ENCODE measurements at places on chromosomes 7 and 10.

DNA sequence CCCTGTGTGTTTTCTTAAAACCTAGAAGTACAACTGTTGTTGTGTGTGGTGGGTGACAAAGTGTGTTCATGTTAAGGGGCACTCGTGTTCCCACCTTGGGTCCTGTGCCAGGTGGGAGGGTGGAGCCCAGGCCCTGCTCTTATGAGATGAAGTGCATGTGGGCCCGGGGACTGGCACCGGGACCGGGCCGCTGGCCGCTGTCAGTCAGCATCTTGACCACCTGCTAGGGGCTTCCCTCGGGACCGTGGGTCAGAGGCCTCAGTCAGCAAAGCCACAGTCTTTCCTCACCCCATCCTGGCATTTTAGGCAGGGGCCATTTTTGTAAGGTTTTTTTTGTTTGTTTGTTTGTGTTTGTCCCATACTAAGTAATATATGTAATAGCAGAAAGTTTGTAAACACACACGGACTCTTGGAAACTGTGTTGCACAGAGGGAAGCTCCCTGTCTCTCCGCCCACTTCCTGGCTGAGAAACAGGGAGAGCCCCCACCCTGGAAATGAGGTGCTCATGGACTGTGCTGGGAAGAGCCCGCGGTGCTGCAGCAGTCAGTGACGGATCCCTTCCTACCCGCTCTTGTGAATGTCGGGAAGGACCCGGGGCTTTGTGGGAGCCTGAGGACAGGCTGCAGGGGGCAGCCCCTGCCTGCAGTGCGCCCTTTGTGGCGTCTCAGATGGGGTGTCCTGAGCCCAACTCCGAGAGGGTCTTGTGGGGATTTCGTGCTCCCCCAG lies 13.4 kb downstream of the AGAP3 start:
- no peak for DNase-seq

- DNase-seq, result no peak
Measured at GRCh38 chr7:12422554-12423320, 19.1 kb upstream of the VWDE start.

DNA sequence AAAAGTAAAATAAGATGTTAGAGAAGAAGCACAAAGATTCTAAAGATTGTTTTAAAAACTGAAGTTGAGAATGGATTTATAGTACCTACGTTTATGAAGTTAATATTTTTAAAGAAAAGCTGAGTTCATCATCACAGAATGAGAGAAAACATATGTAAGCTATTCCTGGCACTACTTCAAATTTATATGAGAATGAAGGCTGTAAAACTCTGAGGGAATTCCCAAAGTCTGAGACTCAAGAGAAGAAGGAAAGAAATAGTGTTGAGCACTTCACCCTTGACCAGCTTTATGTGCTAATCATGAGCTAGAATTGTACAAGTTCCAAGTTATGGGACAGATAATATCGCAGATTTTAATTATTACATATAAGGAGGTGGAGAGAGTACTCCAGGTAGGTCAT lies 323.7 kb upstream of the GNAI1 start:
- no peak for DNase-seq

DNA sequence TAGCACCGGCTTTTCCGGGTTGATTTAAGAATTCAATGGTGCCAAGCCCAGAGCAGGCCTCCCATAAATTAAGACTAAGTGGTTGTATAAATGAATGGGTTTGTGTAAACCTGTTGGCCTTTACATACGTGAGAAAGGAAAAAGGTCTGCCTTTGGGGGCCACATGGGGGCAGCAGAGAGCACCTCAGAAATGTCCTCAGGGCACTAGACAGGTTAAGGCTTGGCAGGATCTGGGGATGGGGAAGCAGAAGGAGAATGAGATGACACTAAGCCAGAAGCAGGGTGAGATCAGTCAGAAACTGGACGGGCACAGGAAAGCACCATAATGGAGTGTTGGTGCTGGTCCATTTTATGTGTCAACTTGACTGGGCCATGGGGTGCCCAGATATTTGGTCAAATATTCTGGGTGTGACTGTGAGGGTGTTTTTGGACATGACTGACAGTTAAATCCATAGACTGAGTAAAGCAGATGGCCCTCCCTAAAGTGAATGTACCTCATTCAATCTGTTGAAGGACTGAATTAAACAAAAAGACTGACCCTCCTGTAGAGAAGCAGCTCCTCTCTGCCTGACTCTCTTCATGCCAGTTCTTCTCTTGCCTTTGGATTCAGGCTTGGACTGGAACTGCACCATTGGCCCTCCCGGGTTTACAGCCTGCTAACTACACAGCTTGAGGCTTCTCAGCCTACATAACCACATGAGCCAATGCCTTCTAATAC lies 58.9 kb downstream of the FRMPD2 start:
- DNase-seq, result no peak

DNA sequence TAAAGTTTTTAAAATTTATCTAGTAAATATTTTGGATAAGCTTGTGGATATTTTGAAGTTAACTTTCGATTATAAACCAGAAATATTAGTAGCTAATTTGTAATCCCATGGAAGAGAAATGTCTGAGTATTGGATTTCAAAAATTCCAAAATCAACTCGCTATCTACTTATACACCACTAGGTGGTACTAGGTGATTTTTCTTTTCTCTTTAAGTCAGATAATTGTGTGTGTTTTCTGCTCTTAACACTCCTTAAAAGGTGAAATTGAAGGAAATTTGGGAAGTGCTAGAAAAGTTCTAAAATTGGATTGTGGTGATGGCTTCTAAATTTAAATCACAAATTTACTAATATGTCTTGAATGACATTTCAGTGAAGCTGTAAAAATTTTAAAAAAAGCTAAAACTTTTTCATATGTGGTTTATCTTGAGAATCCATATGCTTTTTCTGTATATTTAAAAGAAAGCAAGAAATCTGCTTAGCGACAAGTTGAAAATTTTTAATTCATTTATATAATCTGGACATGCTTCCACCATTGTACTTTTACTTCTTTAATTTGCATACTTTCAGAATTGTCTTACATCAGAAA lies 90.2 kb downstream of the IPMK start:
- DNase-seq, result no peak

GRCh38 chr10:110042891-110043290 lies 35.1 kb downstream of the ADD3 start:
- no peak for DNase-seq

DNA sequence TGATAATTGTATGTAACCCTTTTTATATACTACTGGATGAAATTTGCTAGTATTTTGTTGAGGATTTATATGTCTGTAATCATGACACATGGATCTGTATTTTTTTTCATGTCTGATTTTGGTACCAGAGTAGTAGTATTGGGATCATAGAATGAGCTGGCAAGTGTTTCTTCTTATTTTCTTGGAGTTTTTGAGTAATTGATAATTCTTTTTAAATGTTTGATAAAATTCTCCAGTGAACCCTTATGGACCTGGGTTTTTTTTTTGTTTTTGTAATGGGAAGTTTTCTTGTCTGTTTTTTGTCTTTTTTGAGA lies 28.4 kb downstream of the ZNF33A start:
- DNase-seq, result no peak

DNA sequence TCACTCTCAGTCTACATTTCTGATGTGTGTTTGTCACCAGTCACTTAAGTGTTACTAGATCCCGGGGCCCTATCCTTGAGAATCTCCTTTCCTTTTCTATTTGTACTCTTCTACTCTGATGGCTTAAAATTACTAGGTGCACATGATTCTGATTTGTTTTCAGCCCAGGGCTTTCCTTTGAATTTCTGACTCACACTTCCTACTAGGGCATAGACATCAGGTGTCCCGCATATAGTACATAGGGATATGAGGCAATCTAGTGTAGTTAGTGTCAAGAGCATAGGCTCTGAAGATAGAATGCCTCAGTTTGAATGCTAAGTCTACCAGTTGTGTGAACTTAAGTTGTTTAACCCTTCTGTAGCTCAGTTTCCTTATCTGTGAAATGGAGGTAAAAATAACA lies 49.4 kb upstream of the LRRN3 start:
- DNase-seq, result no peak

GRCh38 chr7:158865462-158865922 lies 9.1 kb downstream of the DYNC2I1 start:
- DNase-seq, result no peak

GRCh38 chr7:86908948-86909347 lies 150.5 kb downstream of the ELAPOR2 start:
- DNase-seq, result no peak

DNA sequence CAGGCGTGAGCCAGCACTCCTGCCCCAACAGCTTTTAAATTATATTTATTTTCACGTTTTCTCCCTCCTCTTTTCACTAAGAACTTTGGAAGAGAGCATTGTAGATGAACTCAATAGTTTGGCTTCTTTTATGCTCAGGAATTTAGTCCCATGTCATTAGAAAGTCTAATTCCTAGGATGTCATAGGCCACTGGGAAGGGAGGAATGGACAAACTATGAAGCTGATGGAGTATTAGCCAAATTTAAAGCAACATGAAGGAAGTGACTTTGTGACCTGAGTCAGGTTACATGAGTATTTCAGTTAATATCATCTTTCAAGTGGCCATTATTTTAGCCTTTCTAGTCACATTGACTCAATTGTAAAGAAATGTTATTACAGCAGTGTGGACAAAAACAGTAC lies 18.0 kb upstream of the OPN4 start:
- DNase-seq, result no peak

DNA sequence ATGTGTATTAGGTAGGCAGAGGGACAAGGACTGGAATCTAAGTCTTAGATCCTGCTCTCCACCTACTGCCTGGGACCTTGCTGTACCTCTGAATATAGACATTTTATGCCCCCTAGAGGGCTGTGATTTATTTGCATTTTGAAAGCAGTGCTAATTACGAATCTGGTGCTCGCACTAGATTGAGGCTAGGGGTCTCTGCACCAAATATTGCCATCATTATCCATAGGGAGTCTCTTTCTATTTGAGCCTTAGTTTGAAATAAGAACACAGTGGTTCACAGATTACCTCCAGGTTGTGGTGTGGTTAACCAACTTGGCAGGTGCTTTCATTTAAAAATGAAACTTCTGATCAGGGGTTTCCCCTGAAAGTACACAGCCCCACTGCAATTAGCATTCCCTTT lies 41.8 kb downstream of the CNNM1 start:
- no peak for DNase-seq

GRCh38 chr7:156117542-156118247 lies 305.4 kb upstream of the SHH start:
- no peak for DNase-seq

DNA sequence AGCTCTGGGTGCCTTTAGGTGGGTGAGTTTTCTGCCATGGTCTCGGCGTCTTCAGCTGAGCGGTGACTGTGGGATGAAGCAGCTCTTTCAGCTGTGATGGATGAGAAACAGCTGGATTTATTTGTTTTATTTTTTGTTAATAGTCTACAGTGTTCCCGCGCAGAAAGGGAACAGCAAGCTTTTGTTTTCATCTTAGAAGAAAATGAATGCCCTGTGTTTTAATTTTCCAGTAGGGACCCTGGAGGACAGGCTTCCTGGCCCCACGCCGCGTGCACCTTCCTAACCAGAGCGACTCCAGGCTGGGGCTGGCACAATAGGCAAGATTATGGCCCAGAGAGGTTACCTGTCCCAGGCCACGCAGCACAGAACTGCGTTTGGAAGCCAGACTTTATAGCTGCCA lies 57.6 kb downstream of the GTF2IRD1 start:
- DNase-seq, result no peak

DNA sequence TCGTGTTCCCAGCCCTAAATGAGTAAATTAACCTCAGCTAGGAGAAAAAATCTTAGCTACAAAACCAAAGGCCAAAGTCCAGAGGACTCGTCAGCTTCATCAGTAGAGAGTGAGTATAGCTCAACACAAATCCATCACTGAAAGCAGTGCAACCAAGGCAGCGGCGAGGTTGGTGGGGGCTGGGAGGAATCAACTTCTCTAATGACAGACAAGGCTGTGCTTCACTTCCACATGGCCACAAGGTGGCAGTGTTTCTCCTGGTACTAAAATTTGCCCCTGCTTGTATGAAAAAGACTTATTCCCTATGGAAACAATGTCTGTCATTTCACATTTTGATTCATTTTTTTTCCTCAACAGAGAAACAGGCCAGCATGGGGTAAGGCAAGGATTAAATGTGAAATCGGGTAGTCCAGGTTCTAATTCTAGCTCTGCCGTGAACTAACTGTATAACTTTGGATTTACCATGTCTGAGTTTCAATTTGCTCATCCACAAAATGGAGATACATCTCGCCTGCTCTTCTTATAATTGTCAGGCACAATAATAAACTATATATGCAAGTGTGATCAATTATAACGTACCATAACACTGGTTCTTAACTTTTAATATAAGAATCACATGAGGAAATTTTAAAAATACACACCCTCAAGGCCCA lies 39.3 kb downstream of the FAS start:
- DNase-seq, result peak; percentile 39

- DNase-seq, result no peak
Measured at GRCh38 chr7:120998996-120999565, 10.6 kb downstream of the CPED1 start.

GRCh38 chr10:16752099-16752498 lies 65.1 kb downstream of the RSU1 start:
- no peak for DNase-seq

DNA sequence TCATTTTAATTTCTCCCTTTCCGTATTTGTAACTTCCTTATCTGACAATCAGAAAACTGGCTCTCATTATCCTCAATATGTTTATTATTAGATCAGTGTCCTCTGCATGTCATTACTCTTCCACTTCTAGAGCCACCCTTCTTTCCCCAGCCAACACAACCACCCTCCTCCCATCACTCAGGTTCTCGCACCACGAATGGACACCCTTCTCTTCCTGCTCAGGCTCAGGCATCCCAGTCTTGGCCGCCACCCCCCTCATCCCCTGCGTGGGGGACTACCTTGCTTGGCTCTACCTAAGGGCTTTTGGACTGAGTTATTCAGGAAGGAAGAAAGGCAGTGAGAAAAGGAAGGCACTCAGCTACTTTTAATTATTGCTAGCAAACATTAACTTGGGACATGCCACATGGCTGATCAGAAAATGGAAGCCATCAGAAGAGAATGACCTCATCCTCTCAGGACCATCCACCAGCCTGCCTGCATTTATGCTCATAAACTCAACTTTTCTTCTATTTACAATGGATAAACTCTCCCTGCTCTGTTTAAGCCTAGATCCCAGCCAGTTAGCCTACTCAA lies 199.9 kb upstream of the PLXNA4 start:
- no peak for DNase-seq

DNA sequence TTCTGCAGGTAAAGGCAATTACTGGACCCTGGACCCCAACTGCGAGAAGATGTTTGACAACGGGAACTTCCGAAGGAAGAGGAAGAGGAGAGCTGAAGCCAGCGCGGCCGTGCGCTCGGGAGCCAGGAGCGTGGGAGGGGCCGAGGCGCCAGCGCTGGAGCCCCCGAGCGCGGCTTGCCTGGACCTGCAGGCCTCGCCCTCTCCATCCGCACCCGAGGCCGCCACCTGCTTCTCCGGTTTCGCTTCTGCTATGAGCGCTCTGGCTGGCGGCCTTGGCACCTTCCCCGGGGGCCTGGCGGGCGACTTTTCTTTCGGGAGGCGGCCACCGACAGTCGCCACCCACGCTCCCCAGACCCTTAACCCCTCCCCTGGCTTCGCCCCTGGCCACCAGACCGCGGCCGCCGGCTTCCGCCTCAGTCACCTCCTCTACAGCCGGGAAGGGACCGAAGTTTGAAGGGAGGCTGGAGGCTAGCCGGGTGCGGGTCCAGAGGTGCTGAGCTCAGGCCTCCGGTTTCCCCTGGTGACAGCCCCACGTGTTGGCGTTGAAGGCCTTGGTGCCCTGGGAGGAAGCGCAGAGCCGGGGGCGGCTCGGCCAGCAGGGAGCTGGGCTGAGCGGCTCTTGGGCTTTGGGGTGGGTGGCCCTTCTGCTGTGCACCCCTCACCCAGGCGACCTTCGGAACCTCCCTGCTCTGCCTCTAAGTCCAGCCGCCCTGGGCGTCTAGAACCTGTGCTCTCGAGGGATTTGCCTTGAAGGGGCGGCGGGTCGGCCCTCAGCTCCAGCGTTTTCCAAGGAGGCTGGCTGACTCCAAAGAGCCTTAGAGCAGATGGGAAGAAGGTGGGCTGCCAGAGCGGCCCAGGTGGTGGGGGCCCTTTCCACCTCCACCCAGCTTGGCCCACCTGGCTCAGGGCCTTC lies 1.8 kb downstream of the FOXI2 start:
- DNase-seq, result no peak
